NCI-H1417 (cell line): ENCODE measurements at places on chromosomes 5 and 9.

GRCh38 chr5:68884144-68884754 lies 209.6 kb upstream of the SLC30A5 start:
- no peak for DNase-seq

- no peak for DNase-seq
Measured at GRCh38 chr5:97006454-97007060, 70.7 kb downstream of the LNPEP start.

DNA sequence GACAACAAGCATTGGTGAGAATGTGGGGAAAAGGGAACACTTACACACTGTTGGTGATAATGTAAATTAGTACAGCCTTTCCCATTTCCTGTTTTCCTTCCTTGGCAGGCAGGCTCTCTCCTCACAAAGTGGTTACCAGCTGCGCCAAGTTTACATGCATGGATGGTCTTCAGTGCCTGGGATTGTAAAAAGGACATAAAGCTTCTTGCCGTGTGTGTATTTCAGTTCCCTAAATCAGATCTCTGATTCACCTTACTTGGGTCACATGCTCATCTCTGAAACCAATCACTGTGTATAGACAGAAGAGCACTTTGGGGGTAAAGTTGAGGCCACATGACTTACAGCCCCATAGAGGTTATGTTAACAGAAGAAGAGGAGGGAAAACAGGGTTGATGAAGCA lies 92.8 kb downstream of the CAVIN4 start:
- DNase-seq: peak; percentile 35

DNA sequence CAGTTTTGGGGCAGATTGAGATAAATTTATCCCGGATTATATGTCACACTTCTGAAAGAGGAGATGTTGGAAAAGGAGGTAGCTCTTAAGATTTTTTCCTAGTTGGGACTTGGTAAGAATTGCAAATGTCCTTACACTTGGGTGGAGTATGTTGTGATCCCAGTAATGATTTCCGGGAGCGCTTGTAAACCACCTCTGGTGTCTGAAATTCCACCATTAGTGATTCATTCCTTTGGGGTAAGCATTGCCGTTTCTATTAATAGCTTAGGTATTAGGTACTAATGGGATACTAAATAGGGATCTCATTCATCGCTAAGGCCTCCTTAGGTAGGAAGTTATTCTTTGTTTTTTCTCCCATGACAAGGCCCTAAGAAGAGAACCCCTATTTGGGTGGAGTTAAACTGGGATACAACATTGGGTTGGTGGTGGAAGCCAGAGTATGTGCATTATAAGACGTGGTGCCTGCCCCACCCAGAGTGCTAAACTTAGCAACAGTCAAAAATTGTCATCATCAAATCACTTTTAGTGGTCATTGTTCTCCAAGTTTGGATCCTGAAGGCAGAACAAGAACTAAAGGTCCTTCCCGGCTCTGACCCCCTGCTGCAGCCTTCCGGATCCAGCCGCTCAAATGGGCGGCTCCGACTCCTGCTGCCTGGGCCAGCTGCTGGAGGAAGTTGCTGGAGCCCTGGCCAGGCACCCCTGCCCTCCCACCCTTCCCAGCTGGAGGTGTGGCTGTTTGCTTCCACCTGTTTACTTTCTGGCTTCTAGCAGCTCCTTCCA lies 31.7 kb upstream of the DAB2IP start:
- peak; percentile 16 for DNase-seq

- DNase-seq: no peak
Measured at GRCh38 chr5:154878642-154879335, 20.4 kb downstream of the CNOT8 start.

GRCh38 chr5:13831351-13831750 lies 113.1 kb downstream of the DNAH5 start:
- no peak for DNase-seq

DNA sequence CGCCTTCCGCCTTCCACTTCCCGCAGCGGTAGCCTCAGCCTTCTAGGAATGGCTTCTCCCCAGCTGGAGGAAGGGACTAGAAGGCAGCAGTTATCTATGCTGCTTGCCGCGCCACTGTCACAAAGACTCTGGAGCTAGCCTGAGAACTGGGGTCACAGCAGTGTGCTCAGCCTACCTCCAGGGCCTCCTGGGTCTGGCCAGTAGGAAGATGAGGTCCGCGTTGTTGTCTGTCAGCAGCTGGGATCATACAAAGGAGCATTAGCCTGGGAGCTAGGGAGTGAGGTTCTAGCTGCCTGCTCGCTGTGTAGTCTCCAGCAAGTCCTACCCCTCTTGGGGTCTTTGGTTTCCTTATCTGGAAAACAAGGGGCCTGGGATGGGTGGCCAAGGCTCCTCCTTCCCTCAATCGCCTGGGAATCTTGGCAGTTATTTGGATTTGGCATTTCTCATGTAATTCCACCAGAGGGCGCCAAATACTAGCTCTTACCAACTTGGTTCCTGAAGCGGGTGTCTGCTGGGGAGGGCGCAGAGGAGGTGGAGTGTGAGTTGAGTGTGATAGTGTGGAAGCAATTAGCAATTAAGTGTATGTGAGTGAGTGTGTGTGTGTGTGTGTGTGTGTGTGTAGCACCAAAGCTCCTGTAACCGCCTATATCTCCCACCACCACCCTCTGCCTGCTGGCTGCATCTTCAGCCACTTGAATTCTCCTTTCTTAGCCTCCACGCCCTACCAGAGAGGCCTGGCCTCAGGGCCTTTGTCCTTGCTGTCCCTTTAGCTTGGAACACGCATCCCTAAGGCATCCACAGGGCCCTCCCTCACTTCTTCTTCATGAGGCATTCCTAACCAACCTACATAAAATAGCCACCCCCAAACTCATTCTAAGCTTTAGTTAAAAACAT lies 97.1 kb downstream of the ENTREP1 start:
- peak; percentile 54 for DNase-seq

DNA sequence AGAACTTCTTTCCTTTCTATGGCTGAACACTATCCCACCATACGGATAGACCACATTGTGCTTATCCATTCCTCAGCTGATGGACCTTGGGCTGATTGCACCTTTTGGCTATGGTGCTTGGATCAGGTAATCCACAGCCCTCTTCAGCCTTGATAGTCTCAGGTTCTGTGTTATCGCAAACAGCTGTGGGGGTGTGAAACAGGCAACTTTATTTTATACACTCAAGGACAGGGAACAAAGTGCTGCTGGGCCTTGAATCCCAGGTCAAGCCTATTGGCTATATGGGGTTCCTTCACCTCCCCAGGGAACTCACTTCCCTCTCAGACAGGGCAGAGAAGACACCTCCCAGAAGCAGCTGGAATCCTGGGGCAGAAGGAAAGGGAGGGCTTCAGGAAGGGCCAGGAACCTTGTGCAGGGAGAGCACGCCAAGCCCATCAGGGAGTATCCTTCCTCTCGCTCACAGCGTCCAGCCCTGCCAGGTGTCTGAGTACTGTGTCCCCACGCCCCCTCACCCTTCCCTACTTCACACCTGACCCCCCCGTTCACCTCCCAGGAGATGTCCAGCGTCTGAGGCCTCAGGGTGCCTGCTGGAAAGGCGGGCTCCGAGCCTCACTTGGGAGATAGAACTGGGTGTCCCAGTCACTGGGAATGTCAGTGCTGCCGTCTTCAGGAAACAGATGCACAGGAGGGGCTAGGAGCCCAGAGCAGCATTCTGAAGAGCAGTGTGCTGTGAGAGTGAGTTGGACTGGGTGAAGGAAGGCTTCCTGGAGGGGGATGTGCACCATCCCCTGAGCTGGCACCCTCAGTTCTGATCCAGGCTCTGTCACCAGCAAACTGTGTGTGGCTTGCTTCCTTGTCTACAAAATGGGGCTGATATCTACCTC lies 32.8 kb downstream of the AFAP1L1 start:
- no peak for DNase-seq

DNA sequence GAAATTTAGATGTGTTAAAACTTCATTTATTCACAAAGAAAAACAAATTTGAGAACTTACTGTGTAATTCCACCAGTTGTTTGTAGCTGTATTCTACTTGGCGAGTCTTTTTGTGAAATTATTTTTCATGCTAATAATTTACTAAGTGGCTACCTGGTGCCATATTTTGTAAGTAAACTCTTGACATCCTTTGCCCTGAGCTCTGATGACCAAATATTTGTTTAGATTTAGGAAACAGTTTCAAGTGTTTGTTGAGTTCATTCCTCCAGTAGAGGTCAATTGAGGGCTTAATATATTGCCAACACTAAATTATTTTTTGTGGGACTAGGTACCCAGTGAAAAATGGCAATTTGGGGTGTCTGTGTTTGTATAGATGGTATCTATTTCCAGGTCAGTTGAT lies 3.7 kb downstream of the CNTLN start:
- no peak for DNase-seq

DNA sequence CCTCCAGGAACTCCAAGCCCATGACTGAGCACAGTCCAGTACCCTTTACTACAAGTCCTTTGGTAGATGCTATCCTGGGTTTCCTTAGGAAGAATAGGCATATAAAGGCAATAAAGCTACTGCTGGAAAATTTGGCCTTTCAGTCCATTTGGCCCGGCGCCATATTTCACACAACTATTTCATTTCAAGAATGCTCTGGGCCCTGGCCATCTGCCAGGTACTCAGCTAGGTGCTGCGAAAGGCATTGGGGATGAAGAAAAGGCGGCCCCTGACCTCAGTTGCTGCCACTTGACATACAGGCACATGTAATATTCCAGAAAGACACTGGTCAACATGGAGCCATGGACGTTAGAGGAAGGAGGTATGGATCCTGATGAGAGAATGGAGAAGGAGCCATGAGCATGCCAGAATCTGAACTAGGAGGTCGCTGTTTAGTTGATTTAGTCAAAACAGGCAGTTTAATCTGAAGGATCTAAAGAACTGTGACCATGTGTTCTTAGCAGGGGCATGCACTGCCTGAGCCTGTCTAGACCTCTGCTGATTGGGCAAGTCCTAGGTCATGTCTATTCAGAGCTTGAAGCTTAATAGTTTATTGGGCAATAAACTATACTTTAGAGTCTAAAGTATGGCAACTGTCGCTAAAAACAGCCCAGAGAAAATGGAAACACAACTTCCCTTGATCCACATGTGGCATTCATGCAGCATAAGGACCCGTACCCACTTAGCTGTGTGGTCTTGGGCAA lies 149.3 kb downstream of the MELK start:
- peak; percentile 48 for DNase-seq

DNA sequence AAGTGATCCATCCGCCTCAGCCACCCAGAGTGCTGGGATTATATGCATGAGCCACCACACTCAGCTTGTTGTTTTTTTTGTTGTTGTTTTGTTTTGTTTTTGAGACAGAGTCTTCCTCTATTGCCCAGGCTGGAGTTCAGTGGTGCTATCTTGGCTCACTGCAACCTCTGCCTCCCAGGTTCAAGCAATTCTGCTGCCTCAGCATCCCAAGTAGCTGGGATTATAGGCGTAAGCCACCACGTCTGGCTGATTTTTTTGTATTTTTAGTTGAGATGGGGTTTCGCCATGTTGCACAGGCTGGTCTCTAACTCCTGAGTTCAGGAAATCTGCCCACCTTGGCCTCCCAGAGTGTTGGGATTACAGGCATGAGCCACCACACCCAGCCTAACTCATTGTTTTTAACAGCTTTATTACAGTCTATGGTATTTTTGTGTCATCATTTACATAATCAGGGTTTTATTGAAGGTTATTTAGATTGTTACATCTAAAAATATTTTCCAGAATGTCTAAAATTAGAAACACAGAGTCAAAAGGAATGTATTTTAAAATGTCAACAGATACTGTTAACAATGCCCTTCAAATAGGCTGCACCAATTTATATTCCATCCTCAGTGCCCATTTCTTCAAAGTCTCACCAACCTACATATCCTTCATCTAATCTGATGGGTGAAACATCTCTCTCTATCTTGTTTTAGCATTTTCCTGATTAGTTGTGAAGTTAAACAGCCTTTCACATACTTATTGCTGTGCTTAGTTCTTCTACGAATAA lies 18.6 kb downstream of the KIF3A start:
- DNase-seq: no peak

- peak; percentile 40 for DNase-seq
Measured at GRCh38 chr9:84271531-84271900, 69.0 kb downstream of the SLC28A3 start.

DNA sequence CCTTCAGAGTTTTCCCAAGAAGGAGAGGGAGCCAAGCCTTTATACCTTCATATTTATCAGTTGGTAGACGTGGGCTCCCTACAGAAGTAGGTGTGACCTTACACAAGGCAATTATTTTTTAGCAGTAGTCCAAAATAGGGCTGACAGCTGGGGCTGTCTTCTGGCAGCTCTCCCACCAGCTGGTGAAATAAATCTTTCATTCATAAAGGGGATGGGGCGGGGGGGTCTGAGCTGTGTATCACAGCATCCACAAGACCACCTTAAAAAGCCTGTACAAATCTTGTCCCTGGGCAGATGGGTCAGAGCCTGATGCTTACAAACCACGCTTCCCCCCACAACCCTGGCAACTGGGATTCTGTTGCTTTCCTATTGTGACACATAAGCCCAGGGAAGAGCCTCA lies 19.7 kb downstream of the CSF2 start:
- DNase-seq: no peak

DNA sequence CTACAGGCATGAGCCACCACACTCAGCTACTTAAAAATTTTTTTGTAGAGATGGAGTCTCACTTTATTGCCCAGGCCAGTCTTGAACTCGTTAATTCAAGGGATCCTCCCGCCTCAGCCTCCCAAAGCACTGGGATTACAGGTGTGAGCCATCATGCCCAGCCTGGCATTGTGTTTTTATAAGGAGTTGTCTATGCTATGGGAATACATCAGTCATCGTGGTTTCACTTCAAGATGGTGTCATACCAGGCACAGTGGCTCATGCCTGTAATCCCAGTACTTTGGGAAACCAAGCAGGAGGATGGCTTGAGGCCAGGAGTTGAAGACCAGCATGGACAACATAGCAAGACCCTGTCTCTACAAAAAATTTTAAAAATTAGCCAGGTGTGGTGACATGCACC lies 49.7 kb downstream of the CYSTM1 start:
- no peak for DNase-seq

GRCh38 chr5:133917785-133918184 lies 50.6 kb downstream of the C5orf15 start:
- DNase-seq: no peak

GRCh38 chr9:33289496-33289895 lies 820 bp upstream of the NFX1 start:
- no peak for DNase-seq

GRCh38 chr5:127441799-127442484 lies 75.5 kb upstream of the PRRC1 start:
- no peak for DNase-seq

DNA sequence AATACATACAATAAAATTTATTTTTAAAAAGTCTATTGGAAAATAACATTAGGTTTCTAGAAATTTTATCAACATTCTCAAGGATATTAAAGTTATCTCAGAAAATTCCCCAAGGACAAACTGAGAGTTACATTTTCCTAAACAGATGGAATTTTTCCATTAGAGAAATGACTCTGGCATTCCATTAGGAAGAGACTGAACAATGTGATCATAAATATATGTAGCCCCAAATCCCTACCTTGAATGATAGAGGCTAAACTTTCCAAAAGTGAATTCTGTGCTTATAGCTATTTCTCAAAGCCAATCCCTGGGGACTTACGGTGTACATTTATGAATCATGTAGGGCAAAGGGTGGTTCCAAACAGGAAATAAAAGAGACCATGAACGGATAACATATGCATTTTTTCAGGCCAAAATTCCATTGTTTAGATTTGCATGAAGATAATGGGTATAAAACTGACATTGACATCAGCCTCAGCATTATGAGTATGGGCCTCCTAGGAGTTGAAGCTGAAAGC lies 1181.0 kb upstream of the DMAC1 start:
- no peak for DNase-seq
